ENCODE measurements at places on chromosomes 5 and 9.

GRCh38 chr5:146203872-146204192, 427 bp downstream of the RBM27 start:
- DNase-seq, result no peak

DNA sequence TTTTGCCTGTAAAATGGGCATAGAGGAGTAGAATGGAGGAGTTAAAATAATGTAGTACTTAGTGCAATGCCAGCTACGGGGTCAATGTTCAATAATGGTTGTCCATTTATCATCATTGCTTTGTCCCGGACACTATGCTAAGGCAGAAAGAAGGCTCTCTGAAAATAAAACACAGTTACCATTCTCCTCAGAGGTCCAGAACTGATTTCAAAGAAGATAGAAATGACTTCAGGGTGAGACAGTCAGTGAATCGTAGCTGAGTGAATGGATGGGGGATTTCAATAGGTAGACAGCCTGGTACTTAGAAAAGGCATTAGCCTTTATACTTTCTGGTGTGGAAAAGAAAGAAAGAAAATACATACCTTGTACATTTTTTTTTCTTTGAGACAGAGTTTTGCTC, 1.2 kb upstream of the AK3 start:
- no peak for DNase-seq

DNA sequence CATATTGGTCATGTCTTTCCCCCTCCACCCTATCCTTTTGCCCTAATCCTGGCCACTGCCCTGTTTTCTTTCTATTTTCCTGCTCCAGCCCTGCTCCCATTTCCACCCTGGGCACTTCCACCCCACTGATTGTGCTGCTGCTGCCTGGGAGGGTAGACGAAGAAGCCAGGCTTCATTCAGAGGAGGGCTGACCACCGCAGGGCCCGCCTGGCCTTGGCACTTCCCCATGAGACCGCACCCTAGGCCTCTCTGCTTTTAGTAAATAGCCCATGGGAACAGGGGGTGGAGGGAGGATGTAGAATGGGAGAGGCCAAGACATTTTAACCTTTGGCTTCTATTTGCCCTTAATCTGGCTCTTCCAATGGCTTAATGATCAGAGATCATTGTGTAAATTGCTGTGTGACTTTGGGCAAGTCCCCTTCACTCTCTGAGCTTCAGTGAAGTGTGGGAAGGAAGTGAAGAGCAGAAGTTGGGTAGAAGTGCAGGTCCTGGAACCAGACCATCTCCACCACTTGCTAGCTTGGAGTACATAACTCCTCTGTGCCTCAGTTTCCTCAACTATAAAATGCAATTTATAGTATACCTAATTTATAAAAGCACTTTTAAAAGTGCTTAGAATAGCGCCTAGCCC, 13.6 kb upstream of the GPX3 start:
- no peak for DNase-seq

GRCh38 chr5:77181173-77181572, 29.3 kb upstream of the PDE8B start:
- DNase-seq, result no peak

GRCh38 chr5:18238321-18238720, 604.1 kb downstream of the TAF11L14 start:
- DNase-seq, result no peak

DNA sequence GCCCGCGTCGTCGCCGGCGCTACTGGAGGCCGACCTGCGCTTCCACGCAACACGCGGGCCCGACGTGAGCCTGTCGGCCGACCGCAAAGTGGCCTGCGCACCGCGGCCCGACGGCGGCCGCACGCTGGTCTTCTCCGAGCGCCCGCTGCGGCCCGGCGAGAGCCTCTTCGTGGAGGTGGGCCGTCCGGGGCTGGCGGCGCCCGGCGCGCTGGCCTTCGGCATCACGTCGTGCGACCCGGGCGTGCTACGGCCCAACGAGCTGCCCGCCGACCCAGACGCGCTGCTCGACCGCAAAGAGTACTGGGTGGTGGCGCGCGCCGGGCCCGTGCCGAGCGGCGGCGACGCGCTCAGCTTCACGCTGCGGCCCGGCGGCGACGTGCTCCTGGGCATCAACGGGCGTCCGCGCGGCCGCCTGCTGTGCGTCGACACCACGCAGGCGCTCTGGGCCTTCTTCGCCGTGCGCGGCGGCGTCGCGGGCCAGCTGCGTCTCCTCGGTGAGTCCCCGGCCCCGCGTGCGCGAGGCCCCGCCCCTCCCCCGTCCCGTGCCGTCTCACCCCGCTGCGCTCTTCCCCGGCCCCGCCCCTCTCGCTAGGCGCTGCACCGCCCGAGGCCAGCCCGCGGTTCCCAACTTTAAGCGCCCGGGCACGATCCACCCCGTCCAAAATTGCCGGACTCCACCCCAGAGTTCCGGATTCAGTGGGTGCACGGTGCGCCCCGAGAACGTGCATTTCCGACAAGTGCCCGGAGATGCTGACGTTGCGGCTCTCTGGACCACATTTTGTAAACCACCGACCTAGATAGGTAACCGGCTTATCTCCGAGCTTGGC, 42.8 kb downstream of the NEURL1B start:
- no peak for DNase-seq

- no peak for DNase-seq
Observed at GRCh38 chr9:127121628-127122175, 733 bp downstream of the ANGPTL2 start.

DNA sequence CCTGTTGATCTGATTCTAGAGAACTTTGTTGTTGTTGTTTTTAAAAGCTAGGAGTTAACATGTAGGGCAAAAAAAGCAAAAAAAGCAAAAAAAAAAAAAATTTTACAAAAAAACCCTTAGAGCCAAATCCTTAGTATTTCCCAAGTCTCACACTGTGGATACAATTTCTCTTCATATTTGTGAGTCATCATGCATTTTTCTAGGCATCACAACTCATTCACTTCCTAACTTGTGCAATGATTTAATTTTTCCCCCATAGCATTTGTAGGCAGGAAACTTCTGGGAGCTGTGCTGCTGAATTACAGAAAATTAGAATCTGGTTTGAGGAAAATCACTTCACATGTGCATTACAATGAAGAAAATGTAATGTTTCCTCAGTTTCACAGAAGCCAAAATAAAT, 91.9 kb downstream of the MARCHF3 start:
- DNase-seq, result no peak

GRCh38 chr5:40774623-40775022, 18.9 kb upstream of the TTC33 start:
- DNase-seq, result no peak
